ENCODE measurements at places on chromosomes 1 and 21. TPM values are rescaled to one million over a fixed set of nuclear protein-coding genes. Genes with fewer than 3 reads are reported as not detected.

GRCh38 chr1:18419113-18419844, 61.5 kb upstream of the KLHDC7A start:
- no peak for DNase-seq

- DNase-seq = no peak
Measured at GRCh38 chr1:34591751-34592629, 162.9 kb upstream of the GJB5 start.

GRCh38 chr21:42319376-42319775, 4.2 kb upstream of the TFF3 start:
- no peak for DNase-seq

DNA sequence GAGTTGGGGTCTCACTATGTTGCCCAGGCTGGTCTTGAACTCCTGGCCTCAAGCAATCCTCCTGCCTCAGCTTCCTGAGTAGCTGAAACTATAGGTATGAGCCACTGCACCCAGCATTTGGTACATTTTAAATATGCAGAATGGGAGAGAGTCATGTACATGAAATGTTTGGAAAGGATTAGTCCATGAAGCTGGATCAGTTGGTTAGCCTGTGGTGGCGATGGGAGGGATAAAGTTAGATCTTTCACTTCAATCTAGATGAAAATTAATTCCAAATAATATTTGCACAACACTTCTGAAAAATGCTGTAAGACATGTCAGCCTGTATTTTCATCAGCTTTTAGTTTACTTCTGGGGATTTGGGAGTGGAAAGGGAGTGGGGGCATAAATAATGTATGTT, 188.9 kb downstream of the HUNK start:
- no peak for DNase-seq

The FBLIM1 gene
- total RNA-seq = 2.9 TPM

- no peak for DNase-seq
Measured at GRCh38 chr1:53458634-53459033, 565 bp upstream of the DMRTB1 start.

- DNase-seq = no peak
Measured at GRCh38 chr1:109721042-109721441, 9.0 kb downstream of the GSTM5 start.

GRCh38 chr1:90989990-90990389, 31.8 kb downstream of the ZNF644 start:
- DNase-seq = no peak

DNA sequence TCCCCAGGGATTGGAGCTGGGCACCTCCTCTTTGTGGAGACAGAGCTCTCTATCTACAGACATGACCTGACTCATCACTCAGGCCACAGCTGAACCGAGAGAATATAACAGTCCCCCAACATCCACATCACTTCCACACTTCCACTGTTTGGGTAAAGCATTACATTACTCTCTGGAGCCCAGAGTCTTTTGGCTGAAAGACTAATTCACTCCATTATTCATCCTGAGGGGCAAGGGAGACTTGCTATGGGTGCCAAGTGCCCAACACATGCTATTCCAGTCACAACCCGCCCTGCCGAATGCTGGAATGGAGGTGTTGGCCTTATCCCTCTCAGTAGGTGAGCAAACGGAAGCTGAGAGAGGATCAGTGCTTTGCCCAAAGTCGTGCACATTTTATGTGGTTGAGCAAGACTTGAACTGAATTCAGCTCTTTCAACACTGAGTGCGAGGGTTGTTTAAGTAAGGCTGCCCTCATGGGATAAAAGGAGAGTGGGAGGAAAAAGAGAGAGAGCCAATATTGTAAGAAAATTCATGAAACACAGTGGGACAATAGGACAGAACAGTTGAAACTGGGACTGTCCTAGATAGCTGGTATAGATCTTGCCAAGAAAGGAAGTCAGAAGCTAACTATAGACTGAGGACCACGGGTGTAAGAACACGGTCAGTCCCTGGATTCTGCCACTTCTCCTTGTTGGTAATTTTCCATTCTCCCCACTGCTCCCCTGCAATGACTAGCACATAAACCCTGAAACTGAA, 13.5 kb upstream of the CHI3L1 start:
- peak; percentile 53 for DNase-seq

DNA sequence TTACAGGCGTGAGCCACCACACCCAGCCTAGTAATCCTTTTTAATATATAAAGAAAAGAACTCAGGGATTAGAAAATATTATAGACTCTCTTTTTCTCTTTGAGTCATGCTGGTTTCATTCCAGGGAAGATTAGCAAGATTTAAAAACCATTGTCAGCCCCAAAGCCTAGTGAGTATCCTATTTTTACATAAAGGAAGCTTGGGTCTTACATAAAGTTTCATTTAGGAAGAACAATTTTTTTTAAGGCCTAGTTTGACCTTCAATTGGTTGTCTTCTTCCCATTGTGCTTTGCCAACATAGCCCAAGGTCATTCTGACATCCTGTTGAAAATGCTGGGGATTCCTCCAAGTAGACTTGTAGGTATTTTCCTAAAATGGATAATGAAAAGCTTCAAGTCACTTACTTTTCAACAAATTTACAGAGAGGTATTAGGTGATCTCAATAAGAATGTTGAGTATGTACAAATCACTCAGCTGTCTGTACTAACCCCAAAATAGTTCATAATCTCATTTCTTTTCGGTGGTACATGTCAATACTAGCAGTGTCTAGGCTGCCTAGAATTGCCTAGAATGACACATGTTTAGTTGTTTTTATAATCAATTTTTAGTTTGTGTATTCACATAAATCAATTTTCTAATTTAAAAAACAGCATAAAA, 4.3 kb upstream of the KIF14 start:
- DNase-seq = no peak

The PROK1 gene
- 0.16 TPM for total RNA-seq

DNA sequence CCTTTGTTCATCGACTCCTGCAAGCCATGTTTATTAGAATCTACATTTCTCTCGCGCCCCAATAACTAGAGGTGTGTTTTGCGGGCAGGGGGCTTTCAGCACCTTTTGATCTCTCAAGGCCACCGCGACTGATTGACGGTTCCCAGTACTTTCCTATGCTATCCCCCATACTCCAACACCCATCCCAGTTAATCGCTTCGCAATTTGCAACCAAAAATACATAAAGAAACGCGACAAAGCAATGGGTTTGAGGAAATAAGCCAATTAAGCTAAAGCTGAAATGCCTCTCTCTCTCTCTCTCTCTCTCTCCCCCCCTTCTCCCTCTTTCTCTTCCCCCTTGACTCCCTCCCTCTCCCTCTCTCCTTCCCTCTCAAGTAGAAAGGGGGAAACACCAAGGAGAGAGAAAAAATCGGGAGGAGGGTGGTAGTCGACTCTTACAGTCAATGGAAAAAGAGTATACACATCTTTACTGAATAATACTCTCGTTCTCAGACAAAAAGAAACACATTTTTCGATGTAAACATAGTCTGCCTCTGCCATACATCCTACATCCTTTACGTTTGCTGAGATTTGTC, 128.0 kb upstream of the DPYD start:
- DNase-seq = no peak

The UBR4 gene
- 114 TPM for total RNA-seq

The NSL1 gene
- 18.6 TPM for total RNA-seq

DNA sequence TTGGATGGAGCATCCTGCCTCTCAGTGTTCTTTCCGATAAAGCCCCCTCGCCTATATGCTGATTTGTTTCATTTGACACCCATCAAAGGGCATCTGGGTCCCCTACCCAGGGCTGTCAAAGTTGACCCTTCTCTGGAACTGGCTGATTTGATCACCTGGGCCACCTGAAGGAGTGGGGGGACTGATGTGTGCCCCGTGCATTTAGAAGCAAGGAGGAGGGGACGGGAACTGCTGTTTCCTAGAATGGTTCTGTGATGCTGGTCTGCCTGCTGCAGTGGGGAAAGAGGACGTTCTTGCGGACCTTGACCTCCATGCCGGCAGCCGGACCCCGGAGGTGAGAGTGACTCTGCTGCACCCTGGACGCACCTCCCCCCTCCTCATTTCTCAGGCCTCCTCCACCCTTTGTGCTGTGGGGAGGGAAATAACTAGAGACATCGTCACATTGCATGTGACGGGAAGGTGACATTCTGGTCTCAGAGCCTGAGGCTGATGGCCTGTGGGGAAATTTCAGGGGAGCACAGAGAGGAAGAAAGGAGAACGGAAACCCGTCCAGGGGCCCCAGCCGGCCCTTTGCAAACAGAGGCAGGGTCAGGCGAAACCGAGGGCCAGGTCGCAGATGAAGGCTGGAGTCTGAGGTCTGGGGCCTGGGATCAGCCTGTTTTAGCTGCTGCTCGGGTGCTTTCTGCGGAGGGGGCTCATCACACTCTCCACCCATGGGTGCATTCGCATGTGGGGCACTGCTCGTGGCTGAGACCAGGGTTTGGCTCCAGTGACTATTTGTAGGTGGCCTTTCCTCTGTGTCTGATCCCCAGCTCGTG, 25.7 kb downstream of the CRYAA start:
- DNase-seq = peak; percentile 29

DNA sequence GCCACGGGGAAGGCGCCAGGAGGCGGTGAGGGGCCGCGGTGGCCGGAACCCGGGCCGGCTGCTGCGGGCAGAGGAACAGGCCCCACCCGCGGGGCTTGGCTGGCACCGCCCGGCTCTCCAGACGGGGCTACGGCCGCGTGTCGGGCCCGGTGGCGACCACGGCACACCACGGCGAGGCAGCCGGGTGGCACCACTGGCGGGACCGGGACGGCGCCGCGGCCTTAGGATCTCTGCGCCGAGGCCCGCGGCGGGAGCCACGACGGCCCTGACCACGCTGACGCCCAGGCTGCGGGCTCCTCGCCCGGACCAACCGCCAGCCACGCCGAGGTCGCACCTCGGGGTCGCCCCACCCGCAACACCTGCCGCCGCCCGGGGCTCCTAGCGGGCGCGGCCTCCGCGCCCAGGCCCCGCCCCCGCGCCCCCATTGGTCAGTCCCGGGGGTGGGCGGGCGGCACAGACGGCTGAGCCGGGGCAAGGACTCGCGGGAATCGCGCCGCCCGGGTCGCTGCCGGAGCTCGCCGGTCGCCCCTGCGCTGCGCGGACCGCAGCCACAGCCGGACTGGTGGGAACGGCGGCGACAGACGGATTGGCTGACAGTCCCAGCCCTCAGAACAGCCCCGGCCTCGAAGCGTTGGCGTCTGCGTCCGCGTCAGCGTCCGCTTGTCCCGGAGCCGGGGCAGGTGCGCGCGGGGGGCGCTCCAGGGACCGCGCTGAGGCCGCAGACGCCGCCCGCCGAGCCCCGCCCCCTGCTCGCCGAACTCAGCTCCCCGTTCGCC, at the start of gene BMP8A:
Gene BMP8A, plus strand, starts transcription at position 491 of the 776 bp plus-strand sequence. CDS start 356 bp downstream, outside the sequence.
- peak; percentile 70 for DNase-seq

The CLCA4 gene
- not detected for total RNA-seq

DNA sequence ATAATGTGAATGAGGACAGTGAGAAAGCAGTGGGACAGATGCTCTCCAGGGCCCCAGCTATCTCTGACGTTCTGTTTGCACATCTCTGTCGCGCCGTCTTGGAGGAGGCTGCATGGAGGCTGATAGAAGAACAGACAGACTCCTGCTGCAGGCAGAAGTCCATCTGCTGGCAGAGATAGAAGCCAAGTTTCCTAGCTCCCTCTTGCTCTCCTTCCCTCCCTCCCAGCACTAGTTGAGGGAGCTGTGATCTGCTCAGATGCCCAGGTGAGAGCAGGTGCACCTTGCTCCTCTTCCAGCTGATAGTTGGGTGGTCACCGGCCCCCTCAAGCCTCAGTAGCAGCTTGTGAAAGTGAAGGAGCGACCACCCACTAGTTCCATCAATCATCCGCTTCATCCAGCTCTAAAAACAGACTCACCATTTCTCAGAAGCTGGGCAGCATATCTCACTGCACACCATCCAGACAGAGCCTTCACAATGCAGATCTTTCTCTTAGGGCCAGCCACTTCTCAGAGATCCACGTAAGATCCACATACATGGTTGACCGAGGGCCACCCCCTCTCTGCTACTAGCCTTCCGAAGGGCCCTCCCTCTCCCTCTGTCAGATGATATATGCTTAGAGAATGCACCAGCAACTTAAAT, 12.9 kb downstream of the LRRN2 start:
- DNase-seq = no peak

DNA sequence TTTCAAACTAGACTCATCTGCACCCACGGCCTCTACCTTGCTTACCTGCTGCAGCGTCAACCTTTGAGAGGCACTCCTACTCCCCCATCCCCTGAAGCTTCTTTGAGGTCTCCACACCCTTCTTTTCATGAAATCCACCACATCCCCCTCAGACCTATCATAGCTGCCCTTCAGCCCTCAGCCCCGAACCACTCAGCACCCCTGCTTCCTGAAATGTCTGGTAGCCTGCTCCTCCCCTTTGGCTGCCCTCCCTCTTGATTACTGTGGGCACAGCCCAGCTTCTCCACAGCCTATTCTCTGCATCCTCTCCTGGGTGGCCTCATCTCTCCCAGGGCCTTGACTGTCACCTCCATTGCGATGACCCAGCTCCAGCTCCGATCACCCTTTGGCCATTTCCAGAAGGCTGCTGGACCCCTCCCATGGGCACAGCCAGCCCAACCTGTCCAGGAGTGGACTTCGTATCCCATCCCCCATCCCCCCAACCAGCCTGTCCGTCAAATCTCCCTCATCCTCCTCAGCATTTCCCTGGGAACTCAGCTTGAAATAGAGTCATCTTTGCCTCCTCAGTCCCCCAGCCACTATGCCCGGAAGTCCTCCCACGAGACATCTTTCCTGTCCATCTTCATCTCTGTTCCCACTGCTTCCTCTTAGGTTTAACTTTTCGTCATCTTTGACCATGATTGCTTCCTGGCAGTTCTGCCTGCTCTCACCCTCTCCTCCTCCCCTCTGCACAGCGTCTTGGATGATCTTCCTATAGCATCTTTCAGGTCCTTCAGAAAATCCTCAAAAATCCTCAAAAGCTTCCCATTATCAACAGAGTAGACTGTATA, 6.1 kb upstream of the ADORA1 start:
- no peak for DNase-seq

The TIAM1 gene
- total RNA-seq = 1.0 TPM

The GIPC2 gene
- total RNA-seq = 1.3 TPM

The FMOD gene
- total RNA-seq = 9.6 TPM

- DNase-seq = no peak
Measured at GRCh38 chr1:31693231-31693630, 10.6 kb downstream of the COL16A1 start.

DNA sequence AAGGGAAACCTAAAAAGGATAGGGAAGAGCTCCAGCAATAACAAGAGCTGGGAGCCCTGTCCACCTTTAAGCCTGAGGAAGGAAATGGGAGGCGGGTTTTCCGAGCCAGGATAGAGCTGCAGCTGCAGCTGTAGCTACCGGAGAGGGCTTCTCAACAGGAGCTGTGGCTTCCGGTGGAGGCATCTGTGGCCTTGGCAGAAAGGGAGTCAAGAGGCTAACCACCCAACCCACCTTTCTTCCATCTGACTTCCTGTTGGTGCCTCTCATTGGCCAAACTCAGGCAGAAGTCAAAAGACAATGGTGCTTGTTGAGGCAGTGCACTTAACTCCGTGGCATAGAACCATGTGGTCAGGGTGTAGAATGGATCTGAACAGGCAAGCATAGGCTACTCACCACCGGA, 313.1 kb upstream of the DAB1 start:
- DNase-seq = no peak

The AADACL4 gene
- not detected for total RNA-seq

- no peak for DNase-seq
Measured at GRCh38 chr21:30518876-30519275, 16.9 kb upstream of the KRTAP19-5 start.

The SPATA1 gene
- total RNA-seq = not detected

All from psoas muscle (tissue), 8 donors.